ENCODE measurements at places on chromosomes 2 and 18.

DNA sequence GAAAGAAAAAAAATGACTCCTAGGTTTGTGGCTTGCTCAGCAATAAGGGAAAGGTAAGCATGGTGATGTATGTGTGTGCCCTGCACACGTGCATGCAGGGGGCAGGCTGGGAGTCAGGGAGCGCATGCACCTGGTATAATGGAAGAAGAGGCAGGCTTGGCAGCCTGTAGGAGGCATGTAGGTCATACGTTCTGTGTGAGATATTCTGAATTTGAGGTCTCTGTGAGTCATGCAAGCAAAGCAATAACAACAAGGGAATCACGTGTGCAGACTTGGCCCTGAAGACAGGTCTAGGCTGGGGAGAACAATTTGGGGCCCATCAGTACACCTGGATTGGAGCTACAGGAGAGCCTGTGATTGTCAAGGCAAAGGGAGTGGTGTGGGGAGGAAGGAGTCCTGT, 94.5 kb upstream of the TTC39C start:
- DNase-seq, result no peak

GRCh38 chr18:38706373-38706772, 1140.8 kb upstream of the CELF4 start:
- DNase-seq, result no peak

DNA sequence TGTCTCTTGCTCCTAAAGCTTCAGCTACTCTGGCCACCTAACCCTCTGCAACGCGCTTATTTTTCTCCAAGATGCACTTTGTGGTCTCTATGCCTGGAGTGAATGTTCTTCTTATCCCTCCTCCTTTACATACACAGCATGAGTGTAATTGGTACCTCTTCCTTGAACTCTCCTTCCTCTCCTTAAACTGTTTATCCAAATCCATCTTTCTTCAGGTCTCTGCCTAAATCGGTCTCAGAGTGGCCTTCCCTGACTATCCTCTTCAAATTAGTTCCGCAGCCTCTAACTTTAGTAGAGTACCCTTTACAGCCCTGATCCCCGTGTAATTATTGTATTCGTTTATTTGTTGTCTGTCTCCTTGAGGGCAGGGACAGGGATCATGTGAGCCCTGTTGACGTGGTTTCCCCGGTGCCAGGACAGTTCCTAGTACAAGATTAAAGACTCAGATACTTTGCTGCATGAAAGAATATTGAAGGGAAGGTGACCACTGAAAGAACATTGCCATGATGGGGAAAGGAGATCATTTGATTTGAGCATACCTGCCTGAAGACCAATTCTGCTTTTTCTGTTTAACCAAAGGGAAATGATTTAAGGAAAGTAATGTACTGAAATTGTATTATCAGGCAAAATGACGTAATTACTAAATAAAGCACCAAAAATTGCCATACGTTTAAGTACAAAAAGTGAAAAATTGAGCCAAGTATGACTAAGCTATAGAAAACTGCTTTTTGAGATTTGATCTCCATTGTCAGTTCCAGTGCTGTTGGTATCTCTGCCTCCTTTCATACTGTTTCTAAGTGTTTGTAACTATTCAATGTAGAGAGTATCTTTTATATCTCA, 1.2 kb downstream of the CNOT9 start:
- DNase-seq, result peak; percentile 19

GRCh38 chr2:197929008-197929885, 124.9 kb downstream of the PLCL1 start:
- DNase-seq, result no peak

DNA sequence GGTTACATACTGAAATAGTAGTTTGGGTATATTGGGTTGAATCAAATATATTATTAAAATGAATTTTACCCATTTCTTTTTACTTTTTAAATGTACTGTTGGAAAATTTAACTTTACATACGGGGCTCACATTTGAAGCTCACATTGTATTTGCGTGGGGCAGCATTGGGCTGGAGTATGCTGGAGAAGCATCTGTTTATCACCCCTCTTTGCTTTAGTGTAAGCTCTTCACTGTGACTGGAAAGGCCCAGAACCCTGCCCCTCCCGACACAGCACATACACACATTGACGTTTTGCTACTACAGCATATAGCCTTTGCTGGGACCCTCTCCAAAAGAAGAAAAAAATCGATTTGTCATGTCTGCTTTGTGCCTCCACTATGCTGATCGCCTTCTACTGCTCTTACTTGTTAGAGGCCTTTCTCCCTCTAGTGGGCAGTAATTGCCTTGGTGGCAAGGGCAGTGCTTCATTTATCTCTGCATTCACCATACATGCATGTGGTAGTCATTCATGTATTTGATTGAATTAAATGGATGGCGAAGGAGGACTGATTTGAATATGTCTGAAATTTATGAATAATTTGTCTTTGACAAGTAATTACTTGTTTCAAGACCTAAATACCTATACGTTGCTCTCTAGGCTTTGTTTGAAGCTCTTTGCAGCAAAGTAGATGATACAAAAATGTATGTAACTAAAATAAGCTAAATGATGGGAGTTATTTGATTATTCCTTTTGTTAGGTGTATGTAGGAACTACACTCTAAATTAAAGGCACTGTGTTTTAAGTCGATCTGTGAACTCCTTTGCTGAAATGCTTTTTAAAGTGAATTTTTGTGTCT, 37.4 kb downstream of the VAPA start:
- no peak for DNase-seq

DNA sequence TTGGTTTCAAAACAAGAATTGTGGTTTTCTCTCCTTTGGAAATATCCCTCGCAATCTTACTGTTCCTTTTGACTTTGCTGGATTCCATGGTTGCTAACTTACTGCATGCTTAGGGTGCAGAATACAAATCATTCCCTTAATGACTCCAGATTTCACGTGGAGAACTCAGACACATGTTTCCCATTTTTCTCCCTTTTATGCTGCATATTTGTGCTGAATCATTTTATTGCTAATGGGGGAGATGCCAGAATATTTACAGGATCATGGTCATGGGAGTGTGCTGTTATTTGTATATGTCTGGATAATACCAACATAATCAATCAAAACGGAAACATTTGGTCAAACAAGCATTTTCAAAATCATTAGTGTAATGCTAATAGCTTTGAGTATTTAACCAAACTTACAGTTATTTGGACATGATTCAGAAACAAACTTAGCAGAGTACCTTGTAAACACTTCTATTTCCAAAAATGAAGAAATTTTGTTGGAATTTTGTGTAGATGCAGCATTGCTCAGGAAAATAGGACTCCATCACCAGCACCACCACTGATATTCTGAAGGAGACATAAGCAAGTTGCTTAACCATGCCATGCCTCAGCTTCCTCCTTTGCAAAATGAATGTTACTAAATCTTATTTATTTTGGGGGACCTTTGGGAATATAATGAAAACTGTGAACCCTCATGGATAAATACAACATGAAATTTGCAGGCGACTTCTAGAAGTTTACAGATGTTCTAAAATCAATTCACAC, 122.5 kb upstream of the RND3 start:
- DNase-seq, result no peak

DNA sequence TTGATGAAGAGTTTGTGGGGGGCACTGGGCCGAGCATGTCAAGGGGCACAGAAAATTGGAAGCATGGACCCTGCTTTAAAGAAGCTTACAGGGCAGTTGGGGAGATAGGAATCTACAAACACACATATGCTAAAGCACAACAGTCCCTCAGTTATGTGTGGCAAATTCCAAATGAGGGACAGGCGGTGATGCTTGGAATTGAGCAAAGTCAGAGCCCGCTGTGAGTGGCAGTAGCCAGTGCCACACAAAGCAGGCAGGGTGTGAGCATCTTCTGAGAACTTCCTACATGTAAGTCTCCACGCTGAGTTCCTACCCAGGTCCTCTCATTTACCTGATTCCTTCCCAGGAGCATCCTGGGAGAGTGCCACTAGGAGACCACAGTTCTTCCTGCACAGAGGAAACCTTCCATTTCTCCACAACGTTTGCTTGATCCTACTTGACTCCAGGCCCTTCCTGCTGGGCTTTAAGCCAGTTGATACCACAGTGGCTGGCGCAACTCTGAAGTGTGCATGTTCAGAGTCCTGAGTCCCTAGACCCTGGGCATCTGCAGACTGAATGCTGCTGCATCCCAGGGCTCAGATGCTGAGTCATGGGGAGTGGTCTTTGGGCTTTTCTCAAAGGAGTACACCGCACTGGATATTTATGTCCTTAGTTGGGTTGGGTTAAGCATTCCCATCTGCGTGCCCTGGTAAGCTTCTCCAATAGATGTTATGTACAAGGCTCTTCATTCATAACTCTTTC, 287.3 kb upstream of the REV1 start:
- no peak for DNase-seq

- DNase-seq, result no peak
Observed at GRCh38 chr2:181588546-181588945, 68.4 kb downstream of the CERKL start.

DNA sequence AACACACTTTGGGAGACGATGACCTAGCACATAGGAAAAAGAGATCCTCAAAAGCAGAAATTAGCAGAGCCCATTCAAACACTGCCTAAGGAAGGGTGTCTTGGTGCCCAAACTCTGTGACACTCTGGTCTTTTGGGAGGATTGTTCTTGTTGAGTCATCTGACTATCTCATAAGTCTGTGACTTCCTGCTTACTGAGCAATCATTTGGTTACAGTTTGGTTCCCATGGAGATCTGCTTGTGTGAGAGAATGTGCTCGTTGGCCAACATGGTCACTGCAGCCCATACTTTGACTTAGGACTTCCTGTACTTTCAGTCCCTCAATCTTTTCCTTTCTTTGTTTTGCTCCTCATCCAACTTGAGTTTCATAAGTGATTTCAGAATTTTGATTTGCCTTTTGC, 602.9 kb downstream of the NYAP2 start:
- DNase-seq, result no peak

DNA sequence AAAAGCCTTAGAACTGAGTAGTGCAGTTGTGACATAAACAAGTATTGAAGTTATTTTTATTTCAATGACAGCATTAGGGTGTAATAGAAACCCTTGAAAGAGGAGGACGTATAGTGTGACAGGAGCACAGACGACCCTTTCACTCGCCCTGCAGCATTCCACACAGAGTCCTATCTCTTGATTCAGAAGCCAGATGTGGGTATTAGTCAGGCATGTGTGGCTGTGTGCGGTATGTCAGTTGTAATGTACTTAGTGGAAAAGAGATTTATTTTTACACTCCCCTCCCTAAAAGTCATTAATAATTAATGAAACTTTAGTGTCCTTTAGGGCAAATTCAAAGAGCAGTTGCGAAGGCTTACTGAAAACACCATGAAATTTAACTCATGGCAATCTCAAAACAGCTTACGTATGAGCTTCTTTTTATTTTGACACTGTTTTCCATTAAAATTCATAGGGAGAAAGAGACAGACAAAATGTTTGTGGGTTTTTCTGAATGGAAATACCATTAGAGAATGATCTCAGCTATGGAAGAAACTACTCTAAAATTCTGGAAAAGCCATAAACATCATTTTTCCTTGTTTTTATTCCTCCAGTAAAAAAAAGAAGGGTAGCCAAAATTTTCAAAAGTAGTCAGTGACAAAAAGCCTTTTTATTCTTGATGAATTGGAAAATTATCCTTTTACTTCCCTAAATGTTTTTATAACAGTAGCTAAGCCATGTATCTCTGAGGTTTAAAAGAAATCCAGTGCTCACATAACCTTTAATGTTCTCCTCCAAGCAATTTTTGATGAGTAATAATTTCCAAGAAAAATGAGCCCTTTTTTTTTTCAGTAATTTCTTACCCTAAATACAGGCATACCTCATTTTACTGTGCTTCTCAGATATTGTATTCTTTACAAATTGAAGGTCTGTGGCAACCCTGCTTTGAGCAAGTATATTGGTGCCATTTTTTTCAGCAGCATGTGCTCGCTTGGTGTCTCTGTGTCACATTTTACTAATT, 84.0 kb upstream of the DSEL start:
- no peak for DNase-seq

GRCh38 chr2:27723372-27724144, 48.0 kb upstream of the MRPL33 start:
- peak; percentile 49 for DNase-seq

GRCh38 chr2:112630268-112630667, 15.5 kb upstream of the SLC20A1 start:
- DNase-seq, result no peak

DNA sequence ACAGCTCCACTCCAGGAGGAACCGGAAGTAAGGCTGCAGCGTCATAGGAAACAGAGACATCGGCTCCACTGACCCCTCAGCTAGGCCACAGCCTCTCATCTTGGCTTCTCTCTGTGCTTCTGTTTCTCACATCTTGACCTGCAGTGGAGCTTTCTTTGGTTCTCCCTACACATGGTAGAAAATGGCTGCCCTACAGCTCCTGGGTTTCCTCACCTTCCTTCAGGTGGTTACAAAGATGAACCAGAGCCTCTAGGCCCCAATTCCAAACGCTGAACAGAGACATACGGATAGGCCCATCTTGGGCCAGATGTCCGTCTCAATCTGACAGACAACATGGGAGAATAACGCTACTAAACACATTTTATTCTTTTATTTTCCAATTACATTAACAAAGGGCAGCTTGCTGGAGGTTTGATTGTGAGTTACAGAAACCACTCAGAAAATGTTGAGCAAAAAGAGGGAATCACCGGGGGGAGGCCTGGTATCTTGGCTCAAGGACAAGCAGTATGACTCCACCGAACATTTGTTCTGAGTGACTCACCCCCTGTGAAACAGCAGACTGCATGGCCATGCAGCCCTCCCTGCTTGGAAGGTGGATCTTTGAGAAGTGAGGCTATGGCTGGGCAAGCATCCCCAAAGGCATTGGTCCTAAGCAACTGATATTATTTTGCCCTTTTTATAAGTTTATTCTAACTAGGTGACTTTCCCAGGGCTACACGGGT, 303.5 kb downstream of the CDCA7 start:
- no peak for DNase-seq

DNA sequence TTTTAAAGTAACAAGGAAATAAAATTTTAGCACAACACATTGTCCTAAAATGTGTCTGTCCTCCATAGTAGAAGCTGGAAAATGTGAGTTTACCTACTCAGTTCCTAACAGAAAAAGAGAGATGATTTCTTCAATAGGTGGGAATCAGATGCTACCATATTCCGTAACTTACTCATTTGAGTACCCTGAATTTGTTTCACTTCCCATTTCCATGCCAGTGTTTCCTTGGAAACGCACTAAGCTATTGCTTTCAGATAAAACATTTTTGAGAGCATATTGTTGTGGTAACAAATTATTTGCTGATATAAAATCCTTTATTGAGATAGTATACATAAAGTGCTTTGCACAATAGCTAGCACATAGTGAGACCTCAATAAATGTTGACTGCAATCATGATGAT, 137.5 kb upstream of the BARD1 start:
- no peak for DNase-seq

- DNase-seq, result no peak
Observed at GRCh38 chr18:70181015-70181414, 24.5 kb downstream of the RTTN start.

Measured in frontal cortex (tissue), 4 donors.